ENCODE measurements at places on chromosomes 11 and 22.

DNA sequence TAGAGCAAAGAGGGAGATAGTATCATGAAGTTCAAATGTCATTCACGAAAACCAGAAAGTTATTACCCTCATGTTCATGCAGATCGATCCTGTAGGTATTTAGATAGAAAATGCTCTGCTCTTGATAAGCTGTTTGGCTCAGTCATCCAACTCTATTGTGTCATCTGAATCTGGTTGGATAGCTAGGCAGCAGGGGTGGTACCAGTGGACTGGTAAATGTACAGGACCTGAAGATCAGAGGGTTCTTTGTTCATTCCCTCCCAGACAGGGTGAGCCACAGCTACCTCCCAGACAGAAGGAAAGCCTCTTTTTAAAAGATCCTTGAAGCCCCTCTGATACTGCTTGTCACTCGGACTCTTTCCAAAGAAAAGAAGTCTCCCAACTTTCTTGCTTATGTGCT lies 29.8 kb upstream of the DRD2 start:
- DNase-seq: no peak

GRCh38 chr11:81995889-81996288 lies 737.8 kb downstream of the FAM181B start:
- DNase-seq: no peak

DNA sequence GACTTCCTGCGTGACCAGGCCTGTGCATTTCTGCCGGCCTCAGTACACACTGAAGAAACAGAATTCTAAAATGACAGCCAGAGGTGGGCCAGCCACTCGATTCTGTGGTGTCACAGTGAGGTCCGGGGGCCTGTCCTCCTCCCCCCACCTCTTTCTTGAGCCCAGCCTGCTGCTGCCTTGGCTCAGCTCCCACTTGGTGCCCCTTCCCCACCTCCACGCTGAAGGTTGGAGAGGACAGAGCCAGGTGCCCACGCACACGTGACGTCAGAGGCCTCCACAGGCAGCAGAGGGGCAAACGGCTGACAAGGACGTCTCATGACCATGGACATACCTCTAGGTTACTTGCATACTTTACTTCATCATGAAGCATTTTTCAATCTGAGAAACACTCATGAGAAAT lies 78.0 kb upstream of the SHANK2 start:
- DNase-seq: no peak

DNA sequence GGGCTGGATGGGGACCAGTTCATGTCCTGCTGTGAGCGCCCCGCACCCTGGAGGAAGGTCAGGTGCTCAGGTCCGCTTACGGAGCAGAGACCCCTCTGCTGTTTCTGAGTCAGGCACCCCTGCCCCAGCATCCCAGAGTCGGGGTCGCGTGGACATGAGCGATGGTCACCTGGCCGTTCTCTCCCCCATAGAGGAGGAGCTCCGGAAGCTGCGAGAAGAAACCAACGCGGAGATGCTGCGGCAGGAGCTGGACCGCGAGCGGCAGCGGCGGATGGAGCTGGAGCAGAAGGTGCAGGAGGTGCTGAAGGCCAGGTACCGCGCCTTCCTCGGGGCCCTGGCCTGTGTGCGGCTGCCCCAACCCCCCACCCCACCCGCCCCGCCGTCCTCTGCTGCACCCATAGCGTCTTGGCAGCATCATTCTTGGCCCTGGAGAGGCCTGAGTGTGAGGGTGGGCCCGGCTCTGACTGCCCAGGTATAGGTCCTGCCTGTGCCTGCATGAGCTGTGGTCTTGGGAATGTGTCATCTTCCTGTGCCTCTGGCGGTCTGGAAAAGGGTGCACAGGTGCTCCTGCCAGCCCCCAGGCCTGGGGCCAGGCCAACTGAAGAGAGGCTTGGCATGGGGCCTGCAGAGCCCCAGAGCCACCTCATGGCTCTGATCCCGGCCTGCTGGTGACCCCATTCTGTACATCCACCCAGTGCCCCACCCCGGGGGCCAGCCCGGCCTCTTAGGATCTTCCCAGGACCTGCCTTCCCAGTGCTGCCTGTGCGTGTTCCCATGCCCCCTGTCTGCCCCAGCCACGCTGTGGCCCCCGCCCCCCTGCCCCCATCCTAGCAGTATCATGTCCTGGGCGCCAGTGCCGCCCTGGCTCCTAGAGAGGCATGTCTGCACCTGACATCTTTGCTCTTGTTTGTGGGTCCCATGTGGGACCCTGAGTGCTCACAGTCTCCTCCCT lies 38.1 kb downstream of the GRAMD4 start:
- DNase-seq: no peak
